ENCODE measurements at places on chromosomes 2 and 18.

DNA sequence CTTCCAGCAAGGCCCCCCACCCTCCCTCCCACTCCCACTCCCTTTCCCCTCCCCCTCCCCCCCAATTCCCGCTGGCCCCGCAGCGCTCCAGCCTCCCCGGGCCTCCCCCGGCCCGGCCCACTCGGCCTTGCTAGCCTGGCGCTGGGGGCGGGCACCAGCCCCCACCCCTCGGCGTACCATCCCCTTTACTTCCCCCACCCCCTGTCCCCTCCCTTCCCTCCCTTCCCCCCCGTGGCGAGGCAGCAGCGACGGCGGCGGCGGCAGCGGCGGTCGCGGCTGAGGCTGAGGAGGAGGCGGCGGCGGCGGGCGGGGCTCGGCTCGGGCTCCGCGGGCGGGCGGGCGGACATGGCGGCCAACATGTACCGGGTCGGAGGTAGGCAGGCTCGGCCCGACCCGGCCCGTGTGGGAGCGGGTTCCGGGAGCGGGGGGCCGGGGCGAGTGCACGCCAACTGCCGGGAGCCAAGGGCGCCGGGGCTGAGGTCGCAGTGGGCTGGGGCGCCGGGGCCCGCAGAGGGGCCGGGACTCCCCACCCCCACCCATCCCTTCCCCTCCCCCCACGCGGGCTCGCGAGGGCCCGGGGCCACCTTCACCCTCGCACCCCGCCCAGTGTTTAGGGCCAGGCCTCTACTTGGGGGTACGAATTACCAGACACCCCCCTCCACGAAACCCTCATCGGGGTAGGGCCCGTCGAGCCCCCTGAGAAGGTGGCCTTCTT lies at the start of gene MTA3:
TSS of gene MTA3 (plus strand) at position 232 of the 715 bp plus-strand sequence. CDS start at position 346, 114 bp downstream.
- peak; percentile 66 for DNase-seq

- DNase-seq, result peak; percentile 22
These were observed 73.4 kb upstream of the ID2 start for GRCh38 chr2:8608411-8608954.

DNA sequence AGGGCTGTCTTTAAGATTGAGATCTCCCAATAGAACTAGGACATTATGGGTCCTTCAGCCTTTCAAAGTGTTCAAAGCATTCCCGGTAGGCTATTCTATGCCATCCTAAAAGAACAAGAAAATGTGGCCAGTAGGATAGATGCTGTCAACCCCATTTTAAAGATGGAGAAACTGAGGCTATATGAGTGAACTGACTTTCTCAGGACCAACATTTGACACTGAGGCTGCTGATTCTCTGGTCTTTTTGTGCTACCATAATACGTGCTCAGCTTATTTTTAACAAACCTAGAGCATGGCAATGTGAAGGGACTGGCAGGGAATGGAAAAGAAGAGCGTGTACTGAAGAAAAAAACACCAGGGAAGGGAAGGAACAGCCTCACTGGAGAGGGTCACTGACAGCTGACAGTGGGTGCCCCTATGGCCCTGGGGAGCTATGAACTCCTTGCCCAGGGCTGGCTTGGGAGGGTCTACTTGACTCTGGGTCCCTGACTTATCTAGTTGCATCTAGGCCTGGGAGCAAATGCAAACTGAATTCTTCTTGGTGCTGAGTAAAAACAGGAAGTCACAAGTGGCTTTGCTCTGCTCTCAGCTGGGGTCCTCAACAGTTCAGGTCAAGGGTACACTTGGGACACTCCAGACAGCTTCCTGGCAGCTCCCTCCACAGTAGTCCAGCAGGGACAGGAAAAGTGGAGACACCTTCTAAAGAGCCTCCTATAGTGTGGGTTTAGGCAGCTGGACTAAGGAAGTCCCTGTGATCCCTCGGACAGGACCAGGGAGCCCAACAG lies 2.3 kb downstream of the CYRIA start:
- DNase-seq, result no peak

DNA sequence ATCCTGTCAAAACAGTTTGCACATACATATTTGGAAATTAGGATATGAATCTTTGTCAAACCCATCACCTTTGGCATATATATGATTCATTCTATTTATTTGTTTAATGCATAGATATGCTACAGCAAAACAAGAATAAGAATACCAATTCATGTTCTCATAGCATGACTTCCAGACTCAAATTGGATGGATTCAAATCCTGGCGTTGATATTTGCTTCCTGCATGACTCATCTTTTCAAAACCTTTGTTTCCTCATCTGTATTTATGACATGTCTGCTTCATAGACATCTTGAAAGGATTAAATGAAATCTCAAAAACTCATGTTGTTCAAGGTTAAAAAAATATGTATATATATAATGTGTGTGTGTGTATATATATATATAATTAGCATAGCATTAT lies 261.3 kb downstream of the MBD5 start:
- DNase-seq, result no peak

GRCh38 chr2:197121756-197122385 lies 188.7 kb downstream of the ANKRD44 start:
- DNase-seq, result no peak

GRCh38 chr2:130743278-130743677 lies 12.1 kb upstream of the AMER3 start:
- DNase-seq, result no peak

DNA sequence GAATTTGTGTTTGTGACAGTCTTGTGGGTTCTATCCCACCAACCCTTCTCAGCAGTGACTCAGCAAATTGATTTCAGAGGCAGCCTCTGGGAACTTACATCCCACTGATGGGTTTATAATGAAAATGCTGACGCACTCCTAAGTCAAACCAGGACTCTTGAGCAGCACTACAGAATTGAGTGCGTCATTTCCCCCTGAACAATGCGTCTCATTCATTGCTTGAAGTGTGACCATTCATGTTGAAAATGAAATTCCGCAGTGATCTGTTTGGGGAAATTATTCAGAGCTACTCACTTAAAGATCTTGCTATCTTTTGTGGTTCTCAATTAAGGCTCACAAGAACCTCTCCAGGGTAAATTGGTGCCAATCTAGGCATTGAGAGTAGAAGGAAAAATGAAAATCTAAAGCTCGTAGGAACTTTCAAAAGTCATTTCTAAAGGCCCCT lies 417.7 kb upstream of the SLC14A2 start:
- DNase-seq, result no peak

DNA sequence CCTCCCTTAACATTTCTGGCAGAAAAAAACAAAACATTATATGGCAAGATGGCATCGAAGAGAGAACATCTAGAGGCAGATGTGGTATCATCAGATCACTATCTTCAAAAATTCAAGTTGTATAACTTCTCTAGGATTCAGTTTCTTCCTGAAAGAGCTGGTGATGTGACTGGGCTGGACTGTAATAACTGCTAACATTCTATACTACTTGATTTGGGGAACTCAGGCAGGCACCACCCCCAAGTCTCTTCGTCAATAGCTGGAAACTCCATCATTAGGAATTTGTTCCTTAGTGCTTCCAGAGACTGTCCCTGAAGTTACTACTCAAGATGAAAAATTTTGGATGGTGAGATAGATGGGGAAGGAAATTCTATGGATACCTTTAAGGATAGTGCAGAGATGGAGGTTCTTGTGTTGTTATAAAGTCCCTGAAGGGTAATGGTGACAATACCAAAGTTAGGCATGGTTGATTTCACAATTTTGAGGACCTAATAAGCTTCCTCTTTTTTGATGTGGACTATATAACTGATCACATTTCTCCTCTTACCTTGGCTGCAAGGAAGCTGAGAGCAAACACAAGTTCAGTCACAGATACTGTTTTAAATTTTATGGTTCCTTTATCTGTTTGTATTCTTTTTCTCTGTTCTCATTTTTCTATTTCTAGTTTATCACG lies 59.1 kb upstream of the PGAP1 start:
- DNase-seq, result no peak

DNA sequence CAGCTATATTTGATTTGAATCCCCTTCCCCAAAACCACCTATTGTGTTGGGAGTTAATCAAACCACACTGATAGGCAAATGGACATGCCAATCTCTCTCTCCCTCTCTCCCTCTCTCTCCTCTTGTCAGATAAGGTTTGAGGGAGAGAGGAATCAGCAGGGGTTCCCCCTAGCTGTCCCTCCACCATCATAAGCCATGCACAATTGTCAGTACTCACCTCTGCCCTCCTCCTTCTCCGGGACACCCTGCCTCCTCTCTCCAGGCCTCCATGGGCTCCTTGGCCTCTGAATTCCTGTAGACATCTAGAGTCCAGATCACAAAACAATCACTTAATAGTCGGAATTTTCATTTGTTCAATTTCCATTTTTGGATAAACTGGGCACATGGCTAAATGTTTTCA lies 243.7 kb upstream of the RAB12 start:
- DNase-seq, result no peak

- no peak for DNase-seq
These were observed 66.5 kb downstream of the CLHC1 start for GRCh38 chr2:55165626-55166025.

- peak; percentile 49 for DNase-seq
These were observed 54.5 kb downstream of the EPAS1 start for GRCh38 chr2:46351750-46352138.

GRCh38 chr18:23871410-23871809 lies 143.1 kb upstream of the TTC39C start:
- no peak for DNase-seq

DNA sequence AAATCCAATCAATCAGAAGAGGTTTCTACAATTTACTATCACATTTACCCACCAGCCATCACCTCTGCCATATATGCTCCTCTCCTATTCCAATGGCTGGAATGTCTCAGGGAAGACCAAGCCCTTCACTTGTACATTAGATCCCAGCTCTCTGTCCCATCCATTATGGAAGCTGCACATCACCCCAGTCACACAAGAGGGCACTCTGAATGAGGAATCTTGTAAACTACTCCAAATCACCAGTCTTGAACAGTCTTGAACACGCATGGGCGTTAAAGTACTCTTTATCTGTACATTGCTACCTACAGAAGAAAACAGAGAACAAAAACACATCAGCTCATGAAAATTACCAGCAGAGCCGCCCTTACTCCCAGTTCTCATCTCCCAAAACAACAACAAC lies 38.7 kb downstream of the ZC3H8 start:
- no peak for DNase-seq

- DNase-seq, result no peak
These were observed 954 bp downstream of the CCNT2 start for GRCh38 chr2:134919341-134920210.

- no peak for DNase-seq
These were observed 8.9 kb downstream of the ZFP36L2 start for GRCh38 chr2:43217228-43218154.

DNA sequence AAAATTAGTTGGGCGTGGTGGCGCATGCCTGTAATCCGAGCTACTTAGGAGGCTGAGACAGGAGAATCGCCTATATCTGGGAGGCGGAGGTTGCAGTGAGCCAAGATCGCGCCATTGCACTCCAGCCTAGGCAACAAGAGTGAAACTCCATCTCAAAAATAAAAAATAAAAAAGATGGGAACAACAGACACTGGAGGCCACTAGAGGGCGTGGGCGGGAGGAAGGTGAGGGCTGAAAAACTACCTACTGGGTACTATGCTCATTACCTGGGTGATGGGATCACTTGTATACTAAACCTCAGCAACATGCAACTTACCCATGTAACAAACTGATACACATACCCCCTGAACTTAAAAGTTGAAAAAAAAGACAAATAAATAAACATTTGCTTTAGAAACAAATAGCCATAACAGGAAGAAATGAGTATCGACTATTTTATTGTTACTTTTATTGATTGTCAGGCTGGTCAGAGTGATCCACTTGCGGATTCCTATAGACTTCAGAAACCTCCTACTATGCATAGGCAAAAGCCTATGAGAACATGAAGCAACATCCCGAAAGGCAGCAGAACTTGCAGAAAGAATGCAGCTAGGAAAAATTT lies 61.0 kb downstream of the TMEM163 start:
- no peak for DNase-seq

- DNase-seq, result no peak
These were observed 38.0 kb downstream of the BMP10 start for GRCh38 chr2:68833162-68833561.

GRCh38 chr2:76415821-76416220 lies 705.1 kb upstream of the GCFC2 start:
- DNase-seq, result no peak

DNA sequence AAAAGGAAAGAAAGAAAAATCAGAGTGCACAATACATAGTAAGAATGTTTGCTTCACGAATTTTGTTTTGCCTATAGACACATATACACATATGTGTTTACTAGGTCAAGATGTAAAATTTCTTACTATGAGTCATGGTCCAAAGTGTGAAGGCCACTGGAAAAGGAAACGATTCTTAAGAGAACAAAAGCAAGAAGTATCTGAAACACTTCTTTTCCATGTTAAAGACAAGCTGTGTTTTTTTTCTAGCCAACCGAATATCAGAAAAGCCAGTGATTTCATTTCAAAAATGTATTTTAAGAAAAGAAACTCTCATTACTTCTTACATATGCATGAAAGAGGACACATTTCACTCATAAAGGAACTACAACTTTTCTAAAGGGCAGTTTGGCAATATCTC lies 24.9 kb downstream of the PECR start:
- DNase-seq, result no peak

- no peak for DNase-seq
These were observed 460.7 kb upstream of the FANCL start for GRCh38 chr2:58701688-58702301.

GRCh38 chr18:32612651-32613050 lies 142.0 kb upstream of the GAREM1 start:
- no peak for DNase-seq

- no peak for DNase-seq
These were observed 52.0 kb downstream of the GYPC start for GRCh38 chr2:126707941-126708340.

DNA sequence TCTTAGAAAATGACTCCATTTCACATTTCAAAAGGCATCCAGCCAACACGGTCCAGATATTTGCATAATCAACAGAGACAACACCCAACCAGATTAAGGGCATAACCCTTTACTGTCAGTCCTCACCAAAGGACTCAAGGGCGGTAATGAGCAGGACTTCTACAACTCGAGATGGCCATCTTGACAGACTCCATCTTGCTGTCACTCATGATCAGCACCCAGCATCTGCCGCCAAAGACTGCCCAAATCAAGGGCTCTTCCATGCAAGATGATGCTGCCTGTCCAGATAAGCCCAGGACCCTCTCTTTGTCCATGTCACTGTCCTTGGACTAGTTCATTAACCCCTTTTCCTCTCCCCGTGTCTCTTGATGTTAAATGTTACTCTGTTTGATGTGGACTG lies 77.9 kb downstream of the UXS1 start:
- DNase-seq, result no peak

GRCh38 chr2:174038462-174038861 lies 73.3 kb upstream of the SP3 start:
- no peak for DNase-seq

DNA sequence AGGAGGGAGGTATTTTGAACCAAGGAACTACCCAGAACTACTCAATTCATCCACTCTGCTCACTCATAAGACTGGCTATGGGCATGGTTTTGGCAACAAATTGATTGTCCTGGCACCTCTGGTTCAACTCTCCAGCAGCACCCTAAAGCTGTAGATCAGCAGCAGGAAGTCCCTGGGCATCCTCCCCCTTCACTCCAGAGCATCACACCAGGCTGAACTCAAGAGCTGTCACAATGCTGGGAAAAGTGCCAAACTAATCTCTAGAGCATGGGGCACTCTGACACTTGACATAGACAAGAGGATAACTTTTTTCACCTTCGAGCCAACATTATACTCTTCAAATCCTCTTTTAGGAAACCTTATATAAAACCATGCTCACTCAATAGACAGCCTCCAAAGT lies 154.1 kb upstream of the RBBP8 start:
- no peak for DNase-seq

GRCh38 chr2:240060977-240061591 lies 7.8 kb upstream of the OR6B3 start:
- no peak for DNase-seq

All from activated naive CD4-positive, alpha-beta T cell treated with anti-CD3 and anti-CD28 coated beads, Interleukin-2, amount 50 U/mL, for 72 hours (primary cell).